ENCODE measurements at places on chromosomes 6 and 20. TPM values are rescaled to one million over a fixed set of nuclear protein-coding genes. Genes with fewer than 3 reads are reported as not detected.

FNDC1 gene
- total RNA-seq: 0.64 TPM

GRCh38 chr20:54197621-54198604 is 10.0 kb upstream of the PFDN4 start:
- H3K4me1 ChIP-seq: no peaks in the 10 kb centered on the region
- H3K27ac ChIP-seq: no peak overlapping the region
- H3K36me3 ChIP-seq: no peaks in the 10 kb centered on the region
- no peak overlapping the region for H3K4me3 ChIP-seq
- peaks cover 33% of the 10 kb centered on the region for H3K27me3 ChIP-seq
- DNase-seq: no peak

GRCh38 chr6:146560607-146561006 is 17.0 kb downstream of the RAB32 start:
- peaks cover 12% of the 10 kb centered on the region for H3K36me3 ChIP-seq
- no peak overlapping the region for H3K27ac ChIP-seq
- DNase-seq: no peak
- H3K4me3 ChIP-seq: no peak overlapping the region
- no peaks in the 10 kb centered on the region for H3K4me1 ChIP-seq
- H3K27me3 ChIP-seq: no peaks in the 10 kb centered on the region

DNA sequence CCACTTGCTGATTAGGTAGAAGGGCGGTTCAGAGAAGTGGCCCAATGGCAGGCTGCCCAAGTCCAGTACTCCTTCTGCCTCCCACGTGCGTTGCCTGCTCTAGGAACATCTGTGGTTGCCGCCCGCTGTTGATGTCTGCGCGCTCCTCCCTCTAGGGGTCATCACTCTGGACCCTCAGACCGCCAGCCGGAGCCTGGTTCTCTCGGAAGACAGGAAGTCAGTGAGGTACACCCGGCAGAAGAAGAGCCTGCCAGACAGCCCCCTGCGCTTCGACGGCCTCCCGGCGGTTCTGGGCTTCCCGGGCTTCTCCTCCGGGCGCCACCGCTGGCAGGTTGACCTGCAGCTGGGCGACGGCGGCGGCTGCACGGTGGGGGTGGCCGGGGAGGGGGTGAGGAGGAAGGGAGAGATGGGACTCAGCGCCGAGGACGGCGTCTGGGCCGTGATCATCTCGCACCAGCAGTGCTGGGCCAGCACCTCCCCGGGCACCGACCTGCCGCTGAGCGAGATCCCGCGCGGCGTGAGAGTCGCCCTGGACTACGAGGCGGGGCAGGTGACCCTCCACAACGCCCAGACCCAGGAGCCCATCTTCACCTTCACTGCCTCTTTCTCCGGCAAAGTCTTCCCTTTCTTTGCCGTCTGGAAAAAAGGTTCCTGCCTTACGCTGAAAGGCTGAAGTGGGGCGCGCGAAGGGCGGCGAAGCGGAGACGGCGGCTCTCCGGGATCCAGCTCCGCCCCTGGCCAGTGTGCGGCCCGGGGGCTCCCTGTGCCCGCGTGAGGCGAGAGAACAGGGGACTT is 8.5 kb downstream of the TRIM15 start:
- H3K4me3 ChIP-seq: peak overlapping the region; percentile 44
- DNase-seq: no peak
- H3K4me1 ChIP-seq: peaks cover 4% of the 10 kb centered on the region
- no peaks in the 10 kb centered on the region for H3K36me3 ChIP-seq
- H3K27me3 ChIP-seq: peaks cover 87% of the 10 kb centered on the region
- no peak overlapping the region for H3K27ac ChIP-seq

DNA sequence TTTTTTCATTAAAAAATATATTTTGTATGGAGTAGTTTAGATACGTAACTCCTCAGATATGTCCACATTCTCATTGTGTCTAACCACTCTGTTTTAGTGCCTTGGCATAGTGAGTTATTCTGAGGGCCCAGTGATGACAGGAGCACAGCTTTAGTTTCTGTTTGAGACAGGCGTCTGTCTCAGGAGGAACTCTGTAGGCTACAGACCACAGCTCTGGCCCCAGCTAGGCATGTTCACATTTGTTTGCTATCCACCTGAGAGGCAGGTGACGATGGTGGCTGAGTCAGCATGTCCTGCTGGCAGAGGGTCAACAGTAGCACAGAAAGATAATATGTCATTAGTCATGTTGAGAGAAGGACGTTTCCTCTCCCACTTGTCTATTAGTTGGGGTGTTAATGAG is 16.3 kb downstream of the LRRC1 start:
- no peak for DNase-seq
- no peak overlapping the region for H3K27ac ChIP-seq
- no peaks in the 10 kb centered on the region for H3K27me3 ChIP-seq
- H3K4me3 ChIP-seq: no peak overlapping the region
- peaks cover 15% of the 10 kb centered on the region for H3K4me1 ChIP-seq

- H3K36me3 ChIP-seq: no peaks in the 10 kb centered on the region
- H3K4me1 ChIP-seq: peaks cover 19% of the 10 kb centered on the region
- H3K27ac ChIP-seq: peak overlapping the region; percentile 9
- H3K4me3 ChIP-seq: no peak overlapping the region
- H3K27me3 ChIP-seq: no peaks in the 10 kb centered on the region
- no peak for DNase-seq
These were observed 114.5 kb downstream of the RNGTT start for GRCh38 chr6:88848870-88849269.

GRCh38 chr6:28407401-28407800 is 7.9 kb upstream of the ZSCAN12 start:
- H3K4me3 ChIP-seq: no peak overlapping the region
- H3K4me1 ChIP-seq: no peaks in the 10 kb centered on the region
- H3K27me3 ChIP-seq: peaks cover 61% of the 10 kb centered on the region
- no peak for DNase-seq
- H3K36me3 ChIP-seq: no peaks in the 10 kb centered on the region

- no peak overlapping the region for H3K27ac ChIP-seq
- DNase-seq: no peak
- no peak overlapping the region for H3K4me3 ChIP-seq
- no peaks in the 10 kb centered on the region for H3K36me3 ChIP-seq
These were observed 213.9 kb upstream of the PRDM1 start for GRCh38 chr6:105872249-105872648.

DNA sequence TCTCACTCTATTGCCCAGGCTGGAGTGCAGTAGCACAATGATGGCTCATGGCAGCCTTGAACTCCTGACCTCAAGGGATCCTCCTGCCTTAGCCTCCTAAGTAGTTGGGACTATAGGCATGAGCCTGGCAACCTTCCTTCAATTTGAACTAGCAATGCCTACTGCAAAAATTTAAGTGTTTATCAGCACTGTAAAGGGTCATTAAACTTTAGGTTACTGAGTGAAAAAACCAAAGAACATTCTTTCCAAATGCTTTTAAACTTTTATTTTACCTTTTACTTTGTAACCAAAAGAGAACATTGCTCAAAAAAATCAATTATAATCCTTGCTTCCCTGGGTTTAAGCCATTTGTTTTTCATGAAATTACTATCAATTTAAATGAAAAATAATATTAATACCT is 101.0 kb upstream of the NHSL1 start:
- no peaks in the 10 kb centered on the region for H3K27me3 ChIP-seq
- H3K4me1 ChIP-seq: peaks cover 10% of the 10 kb centered on the region
- H3K36me3 ChIP-seq: no peaks in the 10 kb centered on the region
- no peak for DNase-seq
- no peak overlapping the region for H3K4me3 ChIP-seq

- H3K27ac ChIP-seq: no peak overlapping the region
- H3K4me1 ChIP-seq: no peaks in the 10 kb centered on the region
- H3K36me3 ChIP-seq: peaks cover 49% of the 10 kb centered on the region
- no peaks in the 10 kb centered on the region for H3K27me3 ChIP-seq
- peak; percentile 60 for DNase-seq
- H3K4me3 ChIP-seq: no peak overlapping the region
These were observed 32.2 kb downstream of the PRPH2 start for GRCh38 chr6:42690151-42690702.

GRCh38 chr6:24357336-24358218 is at the start of gene DCDC2:
Gene DCDC2 (minus strand): TSS chr6:24358059. CDS start chr6:24357750, 309 bp downstream.
- peaks cover 8% of the 10 kb centered on the region for H3K4me1 ChIP-seq
- H3K27ac ChIP-seq: no peak within 1 kb of the TSS
- DNase-seq: no peak
- no peaks in the 10 kb centered on the region for H3K36me3 ChIP-seq
- peak within 1 kb of the TSS; percentile 32 for H3K4me3 ChIP-seq
- peaks cover 42% of the 10 kb centered on the region for H3K27me3 ChIP-seq
